T-helper 1 cell (primary cell): ENCODE measurements at places on chromosomes 11 and 22.

DNA sequence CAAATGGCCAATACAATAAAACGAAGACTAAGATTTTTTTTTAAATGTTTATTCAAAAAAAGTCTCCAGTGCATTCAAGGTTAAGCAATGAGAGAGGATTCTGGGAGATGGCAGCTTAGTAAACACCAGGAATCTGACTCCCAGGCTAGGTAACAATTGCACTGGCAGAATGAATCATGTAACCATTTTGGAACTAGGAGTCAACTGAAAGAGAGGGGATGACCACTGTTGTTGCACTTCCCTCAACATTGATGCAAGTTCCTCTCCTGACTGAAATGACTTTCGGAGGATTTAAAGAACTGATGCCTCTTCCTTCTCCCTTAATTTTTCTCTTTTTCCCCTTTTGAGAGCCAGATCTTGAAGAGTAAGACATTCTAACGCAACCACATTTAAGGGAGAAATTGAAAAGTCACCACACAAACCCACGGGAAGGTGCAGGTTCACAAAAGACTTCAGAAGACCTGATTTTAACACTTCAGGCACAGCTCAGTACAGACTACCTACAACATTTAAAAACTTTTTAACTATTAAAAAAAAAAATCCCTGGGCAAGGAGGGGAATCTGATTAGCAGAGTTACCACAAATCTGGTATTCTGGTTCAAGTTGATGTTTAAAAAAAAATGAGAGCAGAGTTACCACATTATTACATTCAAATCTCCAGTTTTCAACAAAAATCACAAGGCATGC, 56.8 kb downstream of the FCHSD2 start:
- no peak for DNase-seq

DNA sequence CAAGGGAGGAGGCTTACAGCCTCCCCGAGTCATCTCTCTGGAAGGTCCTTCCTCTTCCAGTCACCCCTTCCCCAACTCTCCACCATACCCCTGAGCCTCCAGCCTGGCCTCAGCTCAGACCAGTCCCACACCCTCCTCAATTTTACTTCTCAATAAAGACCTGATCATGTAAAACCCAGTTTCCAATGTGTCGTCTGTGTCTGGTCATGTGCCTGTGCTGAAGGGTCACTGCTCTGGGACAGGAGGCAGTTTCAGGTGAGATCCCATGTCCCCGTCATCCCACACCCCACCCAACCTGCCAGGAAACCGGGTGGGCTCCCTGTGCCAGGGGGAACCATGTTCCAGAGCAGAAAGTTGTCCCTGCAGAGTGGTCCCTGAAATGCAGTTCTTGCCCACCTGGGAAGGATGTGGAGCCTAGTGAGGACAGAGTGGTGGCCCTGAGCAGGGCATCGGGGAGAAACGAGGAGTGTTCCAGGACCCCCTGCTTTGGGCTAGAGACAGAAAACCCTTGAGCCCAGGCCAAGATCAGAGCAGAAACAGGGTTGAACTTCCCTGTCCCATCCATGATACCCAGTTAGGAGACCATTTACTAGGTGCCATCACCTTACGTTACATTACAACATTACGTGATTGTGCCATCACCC, 19.4 kb downstream of the IGLL5 start:
- no peak for DNase-seq

- DNase-seq, result no peak
Measured at GRCh38 chr11:26830757-26831156, 108.9 kb upstream of the SLC5A12 start.

DNA sequence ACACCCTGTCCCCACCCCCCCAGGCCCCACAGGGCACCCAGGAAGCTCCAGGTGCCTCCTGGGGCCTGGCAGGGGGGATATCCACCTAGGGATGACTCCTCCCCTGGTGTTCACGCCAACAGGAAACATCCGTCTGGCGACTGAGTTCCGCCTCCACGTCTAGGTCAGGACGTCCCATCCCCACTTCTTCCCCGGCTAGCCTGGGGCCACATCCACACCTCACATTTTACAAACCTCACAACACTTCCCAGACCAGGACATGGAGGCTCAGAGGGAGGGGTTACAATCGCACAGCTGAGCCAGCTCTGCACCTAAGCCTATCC, 21.0 kb downstream of the MAFF start:
- DNase-seq, result no peak

- DNase-seq, result no peak
Measured at GRCh38 chr11:6481924-6482275, 599 bp downstream of the TIMM10B start.

- DNase-seq, result no peak
Measured at GRCh38 chr11:110984147-110984546, 261.4 kb upstream of the POU2AF2 start.

DNA sequence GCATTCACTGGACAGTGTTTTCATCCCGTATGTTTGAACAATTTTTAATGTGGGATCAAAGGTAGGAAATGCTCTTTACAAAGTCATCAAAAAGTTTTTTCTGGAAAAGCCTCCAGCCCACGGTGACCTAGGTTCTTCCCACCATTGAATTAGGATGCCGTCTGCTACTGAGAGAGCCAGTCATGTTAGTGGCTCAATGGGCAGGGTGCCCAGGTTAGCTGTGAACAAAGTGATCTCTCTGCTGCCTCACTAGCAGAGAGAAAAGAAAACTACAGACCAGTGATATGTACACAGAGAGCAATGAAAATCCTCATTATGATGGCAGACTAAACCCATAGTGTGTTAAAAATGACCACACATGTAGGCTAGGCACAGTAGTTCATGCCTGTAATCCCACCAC, 32.4 kb downstream of the KCNQ1 start:
- DNase-seq, result no peak

- DNase-seq, result no peak
Measured at GRCh38 chr11:78349114-78349513, 68.5 kb downstream of the GAB2 start.

DNA sequence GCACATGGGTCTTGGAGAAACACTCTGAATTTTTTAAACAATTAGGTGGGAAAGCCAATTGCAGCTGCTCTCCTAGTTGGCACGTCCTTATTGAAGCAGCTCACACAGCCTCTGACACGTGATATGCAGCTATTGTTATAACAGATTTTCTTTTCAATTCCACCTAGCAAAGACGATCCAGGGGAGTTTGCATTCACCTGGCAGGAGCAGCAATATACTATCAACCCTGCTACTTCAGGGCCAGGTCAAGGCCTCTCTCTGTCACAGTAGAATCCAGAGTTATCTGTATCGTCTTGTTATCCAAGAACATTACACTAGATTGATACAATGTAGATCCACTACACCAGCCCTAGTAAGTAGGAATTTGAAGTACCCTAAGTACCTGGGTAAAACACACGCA, 8.3 kb downstream of the KRTAP5-11 start:
- DNase-seq, result no peak

- DNase-seq, result no peak
Measured at GRCh38 chr22:27671413-27671935, 130.1 kb downstream of the MN1 start.
